Head of caudate nucleus (tissue), 42 donors: ENCODE measurements at places on chromosomes 6 and 20.

- DNase-seq = no peak
Observed at GRCh38 chr6:8194490-8194889, 92.1 kb upstream of the EEF1E1 start.

DNA sequence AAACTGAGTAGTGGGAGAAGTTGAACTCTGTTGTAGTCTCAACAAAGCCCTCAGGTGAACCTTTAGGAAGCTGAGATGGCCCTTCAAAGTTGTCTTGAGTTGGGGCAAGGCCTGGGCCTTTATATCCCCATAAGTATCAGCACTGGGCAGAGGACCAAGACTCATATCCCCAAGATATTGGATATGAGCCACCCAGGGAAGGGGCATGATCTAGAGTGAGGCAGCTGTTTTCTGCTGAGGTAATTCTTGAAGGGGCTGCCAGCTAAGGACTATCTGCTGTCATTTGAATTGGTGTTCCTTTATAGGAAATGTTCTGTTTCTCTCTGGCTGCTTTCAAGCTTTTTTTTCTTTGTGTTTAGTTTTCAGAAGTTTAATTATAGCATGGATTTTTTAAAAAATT lies 140.7 kb upstream of the FLRT3 start:
- DNase-seq = no peak

- DNase-seq = no peak
Observed at GRCh38 chr6:167044696-167045095, 45.5 kb downstream of the CEP43 start.

DNA sequence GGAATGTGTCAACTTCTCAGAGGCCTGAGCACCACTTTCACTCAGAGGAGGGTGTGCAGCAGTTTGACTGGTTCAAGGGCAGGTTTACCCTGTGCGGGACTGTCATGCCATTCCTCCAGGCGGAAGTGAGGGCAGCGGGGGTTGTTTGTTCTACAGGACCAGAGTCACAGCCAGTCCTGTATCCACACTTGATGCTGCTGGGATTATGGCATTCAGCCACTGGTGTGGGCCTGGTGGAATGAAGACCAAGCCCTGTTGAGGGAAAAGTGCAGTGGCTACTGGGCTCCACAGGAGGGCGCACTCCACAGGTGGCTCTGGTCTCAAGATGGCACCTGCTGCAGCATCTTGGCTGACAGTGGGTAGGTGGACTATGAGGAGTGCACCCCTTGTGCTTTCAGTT lies 14.8 kb downstream of the SEMG2 start:
- DNase-seq = no peak

DNA sequence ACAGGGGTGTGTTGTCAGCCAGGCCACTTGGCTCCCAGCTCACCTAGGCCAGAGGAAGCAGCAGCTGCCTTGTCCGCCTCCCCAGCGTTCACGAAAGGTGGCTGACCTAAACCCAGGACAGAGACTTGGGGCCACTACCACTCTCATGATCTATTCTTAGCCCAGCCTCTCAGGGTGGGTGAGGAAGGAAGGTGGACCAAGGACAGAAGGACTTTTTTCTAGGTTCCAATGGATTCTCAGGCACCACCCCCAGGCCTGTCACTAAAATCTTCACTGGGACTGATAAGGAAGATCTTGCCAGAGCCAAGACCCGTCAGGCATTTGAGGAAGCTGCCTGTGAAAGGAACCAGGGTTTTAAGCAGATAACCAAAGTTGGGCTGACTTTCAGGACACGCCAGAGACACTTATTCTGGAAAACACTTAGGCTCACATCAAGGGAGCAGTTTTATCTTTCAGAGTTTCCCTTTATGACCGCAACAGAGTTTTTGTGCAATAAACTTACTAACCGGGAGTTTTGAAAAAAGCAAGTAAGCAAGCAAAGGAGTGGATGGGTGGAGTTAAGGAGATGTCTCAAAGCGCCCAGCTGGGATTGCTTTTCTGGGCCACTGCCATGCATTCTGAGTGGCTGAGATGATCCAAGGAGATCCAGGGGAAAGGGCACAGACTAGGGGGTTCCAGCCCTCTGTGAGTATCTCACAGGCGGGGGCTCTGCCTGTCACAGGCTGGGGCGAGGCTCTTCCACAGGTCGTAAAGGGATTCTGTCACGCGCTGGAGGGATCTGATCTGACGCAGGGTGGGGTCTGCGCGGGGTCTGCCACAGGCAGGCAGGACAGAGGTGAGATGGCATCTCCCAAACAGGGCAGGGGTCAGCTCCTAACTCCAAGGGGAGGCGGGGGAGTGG lies 989 bp downstream of the FITM2 start:
- no peak for DNase-seq

- DNase-seq = no peak
Observed at GRCh38 chr20:62896526-62896925, 29.8 kb downstream of the DIDO1 start.

- DNase-seq = no peak
Observed at GRCh38 chr6:98547634-98548033, 286.7 kb upstream of the POU3F2 start.
